Neural crest cell (in vitro differentiated cells): ENCODE measurements at places on chromosomes 6 and 20. TPM values are rescaled to one million over a fixed set of nuclear protein-coding genes. Genes with fewer than 3 reads are reported as not detected.

MAFB gene
- 1.6 and 1.9 TPM in 2 replicates for total RNA-seq

SYNGAP1 gene
- 72.4 and 73.5 TPM in 2 replicates for total RNA-seq

- H3K4me1 ChIP-seq: peaks cover 44% of the 10 kb centered on the region
- H3K36me3 ChIP-seq: peaks cover 7% of the 10 kb centered on the region
- H3K4me3 ChIP-seq: peak overlapping the region; percentile 86
- DNase-seq: no peak
Measured at GRCh38 chr6:52577778-52578463, 1.1 kb upstream of the TRAM2 start.

GRCh38 chr6:150949526-150949925, 84.0 kb downstream of the MTHFD1L start:
- H3K4me3 ChIP-seq: no peak overlapping the region
- no peak for DNase-seq
- H3K36me3 ChIP-seq: peaks cover 19% of the 10 kb centered on the region
- peaks cover 12% of the 10 kb centered on the region for H3K4me1 ChIP-seq
- H3K27ac ChIP-seq: no peak overlapping the region
- H3K27me3 ChIP-seq: no peaks in the 10 kb centered on the region

- no peak for DNase-seq
- no peaks in the 10 kb centered on the region for H3K27me3 ChIP-seq
- H3K4me3 ChIP-seq: no peak overlapping the region
- H3K36me3 ChIP-seq: peaks cover 28% of the 10 kb centered on the region
- no peak overlapping the region for H3K27ac ChIP-seq
Measured at GRCh38 chr6:144471986-144472385, 186.9 kb downstream of the UTRN start.

GRCh38 chr20:62838128-62838891, 21.5 kb downstream of the COL9A3 start:
- H3K4me3 ChIP-seq: no peak overlapping the region
- no peak overlapping the region for H3K27ac ChIP-seq
- H3K4me1 ChIP-seq: peaks cover 3% of the 10 kb centered on the region
- H3K27me3 ChIP-seq: no peaks in the 10 kb centered on the region

DNA sequence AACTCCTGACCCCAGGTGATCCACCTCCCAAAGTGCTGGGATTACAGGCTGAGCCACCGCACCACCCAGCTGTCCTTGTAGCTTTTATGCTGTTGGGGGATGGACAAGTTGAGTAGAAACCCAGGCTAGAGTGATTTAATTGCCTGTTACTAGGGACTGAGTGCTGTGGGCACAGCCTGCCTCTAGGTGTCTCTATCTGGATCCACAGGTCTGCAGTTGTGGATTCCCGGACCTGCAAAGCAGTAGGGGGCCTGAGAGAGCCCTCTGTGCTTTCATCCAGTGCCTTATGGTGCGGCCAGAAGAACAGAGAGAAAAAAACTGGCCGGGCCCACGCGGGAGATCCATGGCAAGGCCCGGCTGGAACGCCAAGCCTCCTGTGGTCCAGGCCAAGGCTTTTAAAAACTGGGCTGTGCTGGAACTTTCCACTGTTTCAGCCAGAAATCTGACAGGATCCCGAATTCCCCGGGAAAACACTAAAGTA, 5.2 kb downstream of the SIRPA start:
- H3K27me3 ChIP-seq: peaks cover 19% of the 10 kb centered on the region
- H3K27ac ChIP-seq: no peak overlapping the region
- H3K4me1 ChIP-seq: peaks cover 33% of the 10 kb centered on the region
- H3K36me3 ChIP-seq: no peaks in the 10 kb centered on the region
- peak; percentile 36 for DNase-seq
- H3K4me3 ChIP-seq: peak overlapping the region; percentile 77

- H3K4me3 ChIP-seq: no peak overlapping the region
- no peak for DNase-seq
- H3K27ac ChIP-seq: no peak overlapping the region
- no peaks in the 10 kb centered on the region for H3K36me3 ChIP-seq
- peaks cover 21% of the 10 kb centered on the region for H3K4me1 ChIP-seq
Measured at GRCh38 chr6:157461000-157461915, 80.3 kb downstream of the ZDHHC14 start.
